Adrenal gland (tissue), 19 donors: ENCODE measurements at places on chromosomes 4 and X.

DNA sequence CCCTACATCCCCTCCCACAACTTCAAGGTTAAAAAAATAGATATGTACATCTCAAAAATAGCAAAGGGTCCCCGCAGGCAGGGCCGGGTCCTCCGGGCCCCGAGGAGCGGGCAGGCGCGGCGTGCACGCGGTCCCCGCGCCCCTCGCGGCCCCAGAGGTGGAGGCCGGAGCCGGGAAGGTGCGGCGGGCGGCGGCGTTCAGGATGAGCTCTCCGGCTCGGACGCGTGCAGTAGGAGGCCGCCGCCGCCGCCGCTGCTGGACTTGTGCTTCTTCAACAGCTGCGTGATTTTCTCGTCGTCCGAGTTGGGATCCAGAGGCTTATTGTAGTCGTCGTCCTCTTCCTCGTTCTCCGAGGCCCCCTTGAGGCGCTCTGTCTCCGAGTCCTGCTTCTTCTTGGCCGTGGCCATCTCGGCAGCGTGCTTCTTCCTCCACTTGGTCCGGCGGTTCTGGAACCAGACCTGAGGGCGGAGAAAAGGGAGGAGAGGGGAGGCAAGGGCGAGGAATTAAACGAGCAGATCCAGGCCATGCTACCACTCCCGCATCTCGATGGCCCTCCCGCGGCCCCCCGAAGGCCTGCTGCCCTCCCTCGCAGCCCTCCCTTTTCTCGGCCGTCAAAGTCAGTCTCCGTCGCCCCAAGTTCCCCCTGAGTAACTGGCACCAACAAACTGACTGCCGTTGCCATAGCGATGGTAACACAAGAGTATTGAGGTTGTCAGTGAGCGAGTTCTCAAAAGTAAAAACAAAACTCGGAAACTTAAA, 5.8 kb downstream of the NKX6-1 start:
- DNase-seq = no peak

GRCh38 chr4:120454788-120455187, 388.1 kb upstream of the MAD2L1 start:
- no peak for DNase-seq

GRCh38 chrX:132044953-132045352, 21.9 kb downstream of the STK26 start:
- DNase-seq = no peak

DNA sequence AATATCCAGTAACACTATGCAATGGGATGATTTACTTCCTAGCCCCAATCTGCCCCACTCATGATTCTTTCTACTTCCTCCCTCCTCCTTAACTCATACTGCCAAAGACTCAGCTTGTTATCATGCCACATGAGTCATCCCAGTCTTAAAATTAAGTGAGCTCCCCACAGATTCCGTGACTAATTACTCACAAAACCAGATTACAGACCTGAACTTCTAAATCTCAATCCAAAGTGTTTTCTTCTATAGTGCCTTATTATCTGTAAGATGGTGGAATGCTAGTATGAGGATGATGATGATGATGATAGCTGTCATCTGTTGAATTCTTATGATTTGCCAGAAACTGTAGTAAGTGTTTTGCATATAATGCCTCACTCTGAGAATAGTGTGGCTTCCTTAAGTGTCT, 27.7 kb upstream of the GPC3 start:
- no peak for DNase-seq

DNA sequence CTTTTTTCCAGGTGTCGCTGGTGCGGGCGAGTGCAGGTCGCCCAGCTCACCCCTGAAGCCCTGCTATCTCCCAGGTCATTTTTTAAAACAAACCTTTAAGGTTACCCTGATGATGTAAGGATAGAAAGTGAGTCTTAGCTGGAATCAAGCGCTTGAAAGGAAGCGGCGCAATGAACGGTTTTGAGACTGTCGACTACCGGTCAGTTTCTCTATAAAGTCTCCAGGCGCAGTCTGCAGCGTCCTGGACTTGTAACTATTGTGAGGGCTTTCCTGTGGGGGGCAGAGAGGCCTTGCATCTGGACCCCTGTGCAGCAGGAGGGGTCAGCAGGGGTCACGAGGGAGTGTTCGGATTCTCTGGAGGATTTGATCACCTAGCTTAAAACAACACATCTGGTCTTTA, 1.6 kb downstream of the KIT start:
- no peak for DNase-seq

- DNase-seq = peak; percentile 72
These were observed 668.0 kb upstream of the LCORL start for GRCh38 chr4:18689308-18690115.

- no peak for DNase-seq
These were observed 112.0 kb downstream of the C4orf51 start for GRCh38 chr4:145791988-145792387.

- no peak for DNase-seq
These were observed at the start of gene SLC34A2 for GRCh38 chr4:25654971-25655963. Gene SLC34A2, plus strand, starts transcription at chr4:25655851. Its CDS starts 6,650 bp downstream, at chr4:25662501.

- no peak for DNase-seq
These were observed 28.0 kb upstream of the RBM41 start for GRCh38 chrX:107146670-107147069.

- DNase-seq = no peak
These were observed 16.2 kb downstream of the NELFA start for GRCh38 chr4:1992468-1993168.

- DNase-seq = no peak
These were observed 203.1 kb downstream of the SLC7A11 start for GRCh38 chr4:138039010-138039409.

DNA sequence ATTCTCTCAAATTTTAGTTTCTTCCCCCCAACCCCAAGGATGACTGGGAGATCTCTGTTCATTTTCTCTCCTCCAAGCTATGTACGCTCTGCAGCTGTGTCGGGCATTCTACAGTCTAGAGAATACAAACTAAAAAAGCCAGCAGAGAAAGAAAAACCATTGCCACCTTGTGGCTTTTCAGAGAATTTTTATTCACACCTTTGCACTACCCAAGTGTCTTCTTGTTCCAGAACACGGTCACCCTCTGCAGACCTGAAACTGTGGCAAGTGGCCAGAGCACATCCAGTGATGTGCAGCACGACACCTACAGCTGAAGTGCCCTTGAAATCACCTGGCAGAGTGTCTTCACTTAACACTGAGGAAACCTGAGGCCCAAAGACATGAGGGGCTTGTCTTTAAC, 68.6 kb downstream of the CHST7 start:
- DNase-seq = no peak

DNA sequence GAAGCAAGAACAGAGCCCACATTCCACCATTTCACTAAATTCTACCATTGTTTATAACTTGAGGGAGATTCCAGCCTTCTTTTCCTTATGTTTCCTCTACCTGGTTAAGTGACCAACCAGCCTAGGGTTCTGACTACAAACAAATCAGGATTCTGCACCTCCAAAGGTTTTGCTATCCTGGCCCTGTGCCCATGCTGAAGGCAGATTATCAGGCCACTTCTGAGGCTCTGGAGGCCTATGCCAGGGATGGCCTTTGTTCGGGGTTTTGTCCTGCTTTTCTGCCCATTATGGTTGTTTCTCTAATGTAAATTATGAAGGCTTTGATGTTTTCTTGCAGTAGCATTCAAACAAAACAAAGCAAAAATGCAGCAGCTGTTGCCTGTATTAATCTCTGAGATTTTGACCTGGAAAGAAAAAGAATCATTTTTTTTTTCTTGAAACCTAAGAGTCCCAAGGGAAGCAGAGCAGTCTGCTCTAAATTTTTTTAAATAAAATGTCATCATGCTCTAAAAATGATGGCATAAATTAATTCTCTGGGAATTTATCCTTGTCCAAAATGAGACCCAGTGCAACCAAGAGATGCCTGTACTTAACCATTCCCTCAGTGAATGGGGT, 55.6 kb downstream of the RNF150 start:
- no peak for DNase-seq

DNA sequence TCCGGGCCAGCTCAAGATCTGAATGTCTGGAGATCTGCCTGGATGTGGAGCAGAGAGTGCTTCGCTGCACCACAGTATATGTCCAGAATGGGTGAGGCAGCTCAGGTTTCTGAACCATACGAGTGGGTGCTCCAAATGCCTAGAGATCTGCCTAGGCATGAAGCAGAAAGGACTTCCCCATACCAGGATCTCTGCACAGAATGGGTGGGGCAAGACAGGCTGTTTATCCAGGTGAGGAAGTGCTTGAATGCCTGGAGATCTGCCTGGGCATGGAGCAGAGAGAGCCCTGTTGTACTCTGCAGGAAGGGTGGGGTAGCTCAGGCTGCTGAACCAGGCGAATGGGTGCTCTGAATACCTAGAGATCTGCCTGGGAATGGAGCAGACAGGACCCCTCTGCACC, 45.4 kb upstream of the MAGEC2 start:
- no peak for DNase-seq

GRCh38 chrX:118736394-118737010, 9.1 kb downstream of the IL13RA1 start:
- DNase-seq = no peak

- DNase-seq = no peak
These were observed 8.8 kb downstream of the UFSP2 start for GRCh38 chr4:185416955-185417354.

- DNase-seq = no peak
These were observed 69.8 kb downstream of the GPAT3 start for GRCh38 chr4:83605744-83606172.

GRCh38 chr4:185128272-185129119, 14.6 kb upstream of the SLC25A4 start:
- peak; percentile 50 for DNase-seq

- no peak for DNase-seq
These were observed 262.4 kb downstream of the CAMK2D start for GRCh38 chr4:113499166-113499565.

- DNase-seq = peak; percentile 87
These were observed at the start of gene MID1 for GRCh38 chrX:10620121-10620699. Gene MID1, minus strand, starts transcription at chrX:10620585. Its CDS starts 53,038 bp downstream, at chrX:10567547.

- no peak for DNase-seq
These were observed 162.8 kb downstream of the THOC2 start for GRCh38 chrX:123570011-123570590.

- DNase-seq = no peak
These were observed 19.8 kb upstream of the HSFX4 start for GRCh38 chrX:149909324-149910177.

DNA sequence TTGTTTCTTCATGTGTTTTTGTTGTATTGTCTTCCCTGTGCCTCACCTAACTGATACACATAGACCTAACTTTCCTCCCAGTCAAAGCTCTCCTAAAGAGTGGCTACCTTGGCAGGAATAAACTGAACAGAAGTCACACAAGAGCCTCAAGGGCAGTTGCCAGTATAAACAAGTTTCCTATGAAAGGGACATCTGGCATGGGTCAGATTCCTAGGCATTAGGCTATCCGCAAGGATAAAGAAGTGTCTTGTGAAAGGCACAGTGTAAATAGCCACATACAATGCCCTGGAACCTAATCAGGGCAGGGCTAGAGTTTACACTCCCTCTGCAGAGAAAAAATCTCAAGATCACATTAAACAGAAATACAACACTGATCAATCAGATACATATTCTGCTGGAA, 220.8 kb downstream of the SPANXN3 start:
- DNase-seq = no peak

- no peak for DNase-seq
These were observed 687.2 kb downstream of the TRIML1 start for GRCh38 chr4:188826393-188826792.

DNA sequence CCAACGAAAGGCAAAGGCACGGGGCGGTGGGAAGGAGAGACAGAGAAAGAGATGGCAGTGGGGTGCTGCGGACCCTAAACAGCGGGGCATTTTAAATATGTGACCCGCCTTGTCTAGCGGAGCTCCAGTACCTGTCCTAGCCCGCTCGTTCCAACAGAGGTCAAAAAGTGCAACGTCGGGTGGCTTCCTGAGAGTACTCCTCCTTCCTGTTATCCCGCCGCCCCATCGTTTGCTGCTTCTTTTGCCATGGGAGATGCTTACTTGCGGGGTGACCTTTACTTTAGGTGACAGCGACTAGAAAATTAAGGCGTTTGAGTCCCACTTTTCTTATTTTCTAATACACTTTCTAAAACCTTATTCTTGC, 735 bp downstream of the NRK start:
- DNase-seq = peak; percentile 29

GRCh38 chr4:185722029-185722316, 90.0 kb downstream of the SORBS2 start:
- no peak for DNase-seq

GRCh38 chrX:149286940-149287349, 218.2 kb downstream of the IDS start:
- DNase-seq = peak; percentile 31

- DNase-seq = no peak
These were observed 7.1 kb downstream of the CTPS2 start for GRCh38 chrX:16705370-16705769.

- DNase-seq = peak; percentile 38
These were observed 67.7 kb upstream of the PGRMC2 start for GRCh38 chr4:128355305-128355704.

DNA sequence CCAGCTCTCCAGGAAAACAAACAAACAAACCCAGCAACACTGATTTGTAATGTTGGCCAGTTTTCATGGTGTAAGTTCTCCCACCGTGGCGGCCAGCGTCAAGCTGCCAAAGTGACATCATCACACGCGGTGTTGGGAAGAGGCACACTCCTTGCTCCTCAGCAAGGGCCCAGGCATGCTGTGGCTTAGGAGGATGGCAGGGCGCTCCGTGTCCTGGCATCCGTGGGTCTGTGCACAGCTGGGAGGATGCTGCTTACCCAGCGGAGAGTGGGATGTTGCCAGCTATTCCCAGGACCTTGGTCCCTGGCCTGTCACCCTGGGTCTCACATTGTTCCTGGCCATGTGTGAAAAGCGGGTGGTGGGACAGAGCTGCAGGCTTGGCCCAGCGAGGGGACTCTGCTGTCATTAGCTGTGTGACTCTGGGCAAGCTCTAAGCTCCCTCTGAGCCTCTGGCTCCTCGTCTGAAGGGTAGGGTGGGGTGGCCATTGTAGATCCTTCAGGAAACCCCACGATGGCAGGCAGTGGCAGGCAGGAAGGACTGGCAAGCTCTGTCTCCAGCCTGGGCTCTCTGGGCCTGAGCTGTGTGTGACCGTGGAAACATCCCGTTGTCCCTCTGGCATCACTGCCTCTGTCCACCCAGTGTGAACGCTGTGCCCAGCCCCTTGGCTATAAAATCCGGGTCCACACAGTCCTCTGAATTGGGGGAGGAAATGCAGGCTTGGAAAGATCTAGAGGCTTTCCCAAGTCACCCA, 10.8 kb downstream of the PSAPL1 start:
- DNase-seq = no peak

GRCh38 chr4:89410687-89411086, 103.1 kb upstream of the GPRIN3 start:
- no peak for DNase-seq

- no peak for DNase-seq
These were observed 37.9 kb upstream of the GYPA start for GRCh38 chr4:144178414-144178813.

DNA sequence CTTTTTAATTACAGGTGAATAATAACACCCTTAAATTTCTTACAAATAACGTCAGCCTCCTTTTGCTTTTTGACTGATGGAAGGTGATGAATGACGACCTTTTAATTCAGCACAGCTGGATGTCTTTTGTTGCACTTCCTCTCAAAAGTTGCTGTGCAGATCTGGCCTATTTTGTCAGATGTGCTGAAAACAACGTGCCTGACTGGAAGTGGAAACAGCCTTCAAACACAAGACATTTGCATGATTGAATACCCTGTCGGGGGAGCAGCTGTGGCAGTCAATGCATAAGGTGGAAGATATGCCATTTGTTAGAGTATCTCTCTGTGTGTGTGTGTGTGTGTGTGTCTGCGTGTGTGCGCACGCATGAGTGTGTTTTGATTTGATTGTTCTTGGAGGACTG, 579.7 kb downstream of the SPRY1 start:
- DNase-seq = no peak
